Calu3 (cell line): ENCODE measurements at places on chromosomes 7 and 10. TPM values are rescaled to one million over a fixed set of nuclear protein-coding genes. Genes with fewer than 3 reads are reported as not detected.

Gene C7orf57
- total RNA-seq: 0.24 and 0.33 TPM in 2 replicates

Gene TMEM130
- not detected in 2 replicates for total RNA-seq

Gene NRCAM
- 11.1 and 15.0 TPM in 2 replicates for total RNA-seq

Gene CARD11
- total RNA-seq: 79.2 and 87.2 TPM in 2 replicates

Gene BUB3
- total RNA-seq: 112 and 113 TPM in 2 replicates

Gene HOXA2
- total RNA-seq: 1.9 and 3.2 TPM in 2 replicates

Gene RBP3
- total RNA-seq: not detected in 2 replicates

Gene HMX3
- not detected in 2 replicates for total RNA-seq

Gene UCN3
- total RNA-seq: not detected in 2 replicates

Gene SPDYE2
- total RNA-seq: not detected in 2 replicates

Gene NUTM2E
- not detected in 2 replicates for total RNA-seq

Gene HYAL4
- total RNA-seq: not detected in 2 replicates

Gene NPFFR1
- total RNA-seq: 0.20 and 0.24 TPM in 2 replicates

Gene EBLN1
- not detected in 2 replicates for total RNA-seq

Gene SPAM1
- not detected in 2 replicates for total RNA-seq

Gene NYAP1
- total RNA-seq: 0.38 and 0.39 TPM in 2 replicates

Gene SLC26A3
- total RNA-seq: not detected in 2 replicates

Gene AKR1C8
- not detected in 2 replicates for total RNA-seq

Gene HOXA13
- 1.3 and 1.6 TPM in 2 replicates for total RNA-seq

Gene ZEB1
- 7.1 and 10.3 TPM in 2 replicates for total RNA-seq

Gene LYZL2
- total RNA-seq: not detected in 2 replicates

Gene PLEKHA8
- 25.0 and 27.6 TPM in 2 replicates for total RNA-seq

Gene COL26A1
- total RNA-seq: not detected in 2 replicates

Gene IKZF1
- 0.24 and 0.28 TPM in 2 replicates for total RNA-seq

Gene LLCFC1
- total RNA-seq: not detected in 2 replicates

Gene TRIM4
- total RNA-seq: 15.9 and 16.9 TPM in 2 replicates

Gene C1QL3
- total RNA-seq: not detected in 2 replicates

Gene GIMAP6
- not detected in 2 replicates for total RNA-seq

Gene SMO
- 2.1 and 3.6 TPM in 2 replicates for total RNA-seq

Gene PTPN20
- 5.1 and 7.1 TPM in 2 replicates for total RNA-seq

Gene CPXM2
- not detected in 2 replicates for total RNA-seq

Gene TEX36
- not detected in 2 replicates for total RNA-seq

Gene GCK
- not detected in 2 replicates for total RNA-seq

Gene ABCB4
- not detected in 2 replicates for total RNA-seq

Gene SORCS1
- not detected in 2 replicates for total RNA-seq

Gene MBL2
- not detected in 2 replicates for total RNA-seq

Gene WNT8B
- 0.17 TPM in 1 of 2 replicates, not detected in the other for total RNA-seq

Gene AKR1C2
- 10.6 and 13.2 TPM in 2 replicates for total RNA-seq

Gene CXCL12
- total RNA-seq: not detected in 2 replicates

Gene ZNF92
- total RNA-seq: 8.0 and 9.1 TPM in 2 replicates

Gene LIPK
- not detected in 2 replicates for total RNA-seq

Gene ANXA8L1
- 0.56 and 0.57 TPM in 2 replicates for total RNA-seq

Gene COL13A1
- 0.24 TPM in 1 of 2 replicates, not detected in the other for total RNA-seq

Gene CHCHD2
- total RNA-seq: 673 and 699 TPM in 2 replicates

Gene MSS51
- 2.9 and 3.3 TPM in 2 replicates for total RNA-seq

Gene ANKRD26
- total RNA-seq: 9.0 and 10.2 TPM in 2 replicates
